ENCODE measurements at places on chromosomes 2 and 18.

- DNase-seq = no peak
These were observed 160.4 kb downstream of the ASB1 start for GRCh38 chr2:238586931-238587775.

DNA sequence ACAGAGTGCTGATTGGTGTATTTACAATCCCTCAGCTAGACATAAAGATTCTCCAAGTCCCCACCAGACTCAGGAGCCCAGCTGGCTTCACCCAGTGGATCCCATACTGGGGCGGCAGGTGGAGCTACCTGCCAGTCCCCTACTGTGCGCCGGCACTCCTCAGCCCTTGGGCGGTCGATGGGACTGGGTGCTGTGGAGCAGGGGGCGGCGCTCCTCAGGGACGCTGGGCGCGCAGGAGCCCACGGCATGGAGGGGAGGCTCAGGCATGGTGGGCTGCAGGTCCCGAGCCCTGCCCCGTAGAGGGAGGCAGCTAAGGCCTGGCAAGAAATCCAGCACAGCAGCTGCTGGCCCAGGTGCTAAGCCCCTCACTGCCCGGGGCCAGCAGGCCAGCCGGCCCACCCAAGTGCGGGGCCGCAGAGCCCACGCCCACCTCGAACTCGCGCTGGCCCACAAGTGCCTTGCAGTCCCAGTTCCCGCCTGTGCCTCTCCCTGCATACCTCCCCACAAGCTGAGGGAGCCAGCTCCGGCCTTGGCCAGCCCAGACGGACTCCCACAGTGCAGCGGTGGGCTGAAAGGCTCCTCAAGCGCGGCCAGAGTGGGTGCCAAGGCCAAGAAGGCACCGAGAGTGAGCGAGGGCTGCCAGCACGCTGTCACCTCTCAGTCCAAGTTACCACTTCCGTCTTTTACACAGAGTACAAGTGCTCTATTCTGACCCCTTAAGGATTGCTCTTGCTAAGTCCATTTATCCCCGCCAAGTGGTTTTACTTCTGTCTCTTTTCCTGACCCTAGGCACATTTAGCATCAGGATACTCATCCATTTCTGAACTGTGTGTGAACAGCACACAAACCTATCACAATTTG lies 1.7 kb upstream of the RPE start:
- DNase-seq = no peak

DNA sequence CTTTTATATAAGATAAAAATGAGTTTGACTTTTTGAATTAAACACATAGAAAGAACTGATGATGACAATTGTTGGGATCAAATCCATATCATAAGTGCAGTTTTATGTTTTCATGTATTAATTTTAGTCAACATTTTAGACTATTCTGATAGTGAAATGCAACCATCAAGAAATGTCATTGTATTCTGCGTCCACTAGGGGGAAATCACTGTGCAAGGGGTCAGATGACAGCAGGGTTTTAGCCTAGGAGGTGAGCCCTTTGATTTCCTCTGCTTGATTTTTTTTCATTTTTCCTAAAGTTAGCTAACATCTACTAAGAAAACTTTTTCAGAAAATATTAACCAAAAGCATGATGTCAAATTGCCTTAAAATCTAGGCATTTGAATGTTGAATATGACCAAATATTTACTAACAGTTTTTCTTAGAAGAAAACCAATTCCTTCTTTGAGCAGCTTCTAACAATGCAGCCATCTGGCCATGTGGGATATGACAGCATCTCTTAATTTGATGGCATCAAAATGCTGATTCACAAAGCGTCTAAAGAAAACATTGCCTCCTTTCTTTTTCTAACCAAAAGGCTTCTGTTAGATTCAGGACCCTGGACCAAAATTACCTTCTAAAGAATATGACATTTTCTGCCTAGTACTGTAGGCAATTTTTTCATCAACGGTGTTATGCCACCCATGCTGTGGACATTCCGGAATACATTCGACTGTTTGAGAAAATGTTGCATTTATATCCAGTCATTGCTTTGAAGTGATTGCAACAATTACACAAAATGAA lies 141.5 kb downstream of the SPHKAP start:
- no peak for DNase-seq

- DNase-seq = no peak
These were observed 52.0 kb downstream of the SLC4A5 start for GRCh38 chr2:74291218-74291544.

GRCh38 chr2:142306131-142306530 lies 175.3 kb upstream of the LRP1B start:
- DNase-seq = no peak

DNA sequence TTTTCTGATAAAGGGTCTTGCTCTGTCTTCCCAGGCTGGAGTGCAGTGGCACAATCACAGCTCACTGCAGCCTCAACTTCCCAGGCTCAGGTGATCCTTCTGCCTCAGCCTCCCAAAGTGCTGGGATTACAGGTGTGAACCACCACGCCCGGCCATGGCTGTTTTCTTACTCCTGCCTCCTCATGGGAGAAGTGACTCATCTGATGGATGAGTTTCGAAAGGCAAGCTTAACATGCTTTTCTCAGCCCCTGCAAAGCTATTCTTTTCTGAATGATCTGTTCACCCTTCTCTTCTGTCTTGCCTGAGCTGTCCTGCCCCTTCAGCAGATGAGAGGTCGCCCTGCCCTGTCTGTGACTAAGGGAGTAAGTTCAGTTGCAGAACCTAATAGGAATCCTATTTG lies 929 bp upstream of the CREG2 start:
- no peak for DNase-seq

DNA sequence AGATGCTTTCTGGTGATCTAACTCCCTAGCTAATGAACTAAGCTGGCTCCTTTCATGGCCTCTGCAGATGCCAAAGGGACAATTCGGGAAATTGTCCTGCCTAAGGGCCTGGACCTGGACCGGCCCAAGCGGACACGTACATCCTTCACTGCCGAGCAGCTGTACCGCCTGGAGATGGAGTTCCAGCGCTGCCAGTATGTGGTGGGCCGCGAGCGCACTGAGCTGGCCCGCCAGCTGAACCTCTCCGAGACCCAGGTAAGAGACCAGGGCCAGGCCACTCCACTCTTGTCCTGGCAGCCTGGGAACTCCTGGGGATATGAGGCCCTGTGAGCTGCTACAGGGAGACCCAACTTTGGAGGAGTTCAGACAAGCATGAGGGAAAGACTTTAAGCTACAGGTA lies 14.7 kb upstream of the ATP6V1B1 start:
- DNase-seq = no peak

- DNase-seq = peak; percentile 71
These were observed at the start of gene MTCL1 for GRCh38 chr18:8705238-8705960. Gene MTCL1, plus strand, starts transcription at chr18:8705556. Its CDS starts 105 bp downstream, at chr18:8705661.

DNA sequence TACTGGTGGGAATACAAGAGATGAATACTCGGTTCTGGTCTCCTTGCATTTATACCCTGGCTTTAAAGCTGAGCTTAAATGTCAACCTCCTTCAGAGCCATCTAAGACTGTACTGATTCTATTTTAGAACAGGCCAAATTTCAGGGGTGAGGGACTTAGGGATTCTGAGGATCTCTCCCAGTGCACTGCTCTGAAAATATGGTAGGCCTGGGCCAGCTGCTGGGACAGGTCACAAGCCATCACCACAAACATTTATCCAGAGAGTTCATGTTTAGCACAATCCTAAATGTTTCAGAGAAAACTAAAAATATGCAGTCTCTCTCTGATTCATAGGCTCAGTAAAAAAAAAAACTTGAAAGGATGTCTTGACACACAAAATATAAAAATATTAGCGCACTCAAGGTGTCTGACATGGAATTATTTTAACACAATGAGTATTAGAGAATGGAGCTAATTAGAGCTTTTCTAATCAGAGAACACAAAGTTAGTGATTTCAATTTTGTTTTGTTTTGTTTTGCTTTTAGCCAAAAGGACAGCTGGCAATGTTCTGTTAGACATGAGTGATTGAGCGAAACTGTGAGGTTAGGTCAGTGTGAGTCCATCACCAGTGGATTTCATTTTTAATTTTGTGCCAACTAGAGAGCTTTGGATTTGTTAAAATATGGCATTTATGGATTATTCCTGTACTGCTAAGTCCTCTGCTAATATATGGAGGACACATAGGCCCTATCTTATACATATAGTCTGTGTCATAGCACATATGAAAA lies 38.8 kb downstream of the MFSD6 start:
- DNase-seq = no peak

DNA sequence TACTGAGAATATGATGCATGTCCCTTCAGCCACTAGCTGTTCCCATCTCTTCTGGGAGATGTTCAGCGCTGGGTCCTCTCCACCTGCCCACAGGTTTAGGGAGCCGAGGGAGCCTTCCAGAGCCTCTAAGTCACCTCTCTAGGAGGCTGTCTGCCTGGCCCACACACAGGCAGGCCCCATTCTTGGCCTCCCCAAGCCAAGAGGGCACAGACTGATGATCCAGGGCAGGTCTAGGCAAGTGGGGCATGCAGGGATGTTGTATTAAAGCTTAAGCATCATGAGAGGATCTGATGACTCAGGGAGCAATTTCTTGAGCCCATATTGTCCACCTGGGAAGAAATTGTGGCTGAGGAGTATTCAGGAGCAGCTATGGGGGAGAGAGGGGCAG lies 19.9 kb downstream of the TMSB10 start:
- no peak for DNase-seq

GRCh38 chr2:69390471-69390870 lies 3.4 kb upstream of the GFPT1 start:
- no peak for DNase-seq

DNA sequence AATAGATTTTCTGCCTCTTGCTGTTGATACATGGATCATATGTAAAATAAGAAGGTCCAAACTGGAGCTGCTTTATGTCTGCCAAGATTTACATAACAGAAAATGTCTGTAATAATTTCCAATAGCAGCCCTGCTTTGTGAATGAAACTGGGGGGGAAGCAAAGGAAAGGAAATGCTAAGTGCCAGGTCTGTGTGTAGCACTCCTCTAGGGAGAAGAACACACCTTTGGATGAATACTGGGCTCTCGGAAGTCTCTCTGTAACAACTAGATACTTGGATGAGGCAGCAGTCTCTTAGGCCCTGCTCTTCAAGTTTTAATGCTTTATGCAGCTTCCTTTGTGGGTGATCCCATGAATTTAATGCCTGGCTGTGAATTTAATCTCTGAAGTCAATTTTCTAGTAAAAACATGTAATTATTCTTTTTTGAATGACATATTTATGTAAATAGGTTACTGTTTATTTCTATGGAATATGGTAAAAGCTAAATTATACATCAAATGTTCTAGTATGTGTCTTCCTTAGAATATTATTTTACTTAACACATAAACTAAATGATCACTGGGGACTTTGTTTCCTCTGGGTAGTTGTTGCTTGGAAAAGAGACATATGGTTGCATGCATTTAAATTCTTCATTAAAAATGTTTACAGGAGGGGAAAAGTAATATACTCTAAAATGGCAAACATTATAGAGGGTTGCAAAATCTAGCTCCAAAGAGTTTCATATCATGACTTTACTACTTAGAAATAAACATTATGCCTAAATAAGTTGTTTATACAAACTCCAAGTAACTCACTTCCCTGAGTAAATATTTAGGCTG lies 336.6 kb upstream of the CWC22 start:
- DNase-seq = no peak

DNA sequence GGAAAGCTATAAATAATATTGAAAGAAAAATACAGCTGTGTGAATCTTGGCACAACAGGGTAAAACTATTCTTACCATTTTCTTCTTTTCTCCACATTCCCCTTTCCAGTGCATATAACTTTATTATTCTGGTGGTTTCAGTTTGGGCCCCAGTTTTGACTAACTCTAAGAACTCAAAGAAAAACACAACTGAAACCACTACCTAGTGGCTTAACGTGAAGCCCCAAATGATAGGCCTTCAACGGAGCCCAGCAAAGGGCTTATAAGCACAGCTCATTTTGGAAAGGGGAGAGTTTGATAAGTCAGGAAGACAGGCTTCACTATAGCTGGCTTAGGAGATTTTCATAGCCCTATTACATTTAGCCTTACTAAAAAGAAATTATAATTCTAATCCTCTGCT lies 62.4 kb downstream of the PPP1R1C start:
- no peak for DNase-seq

DNA sequence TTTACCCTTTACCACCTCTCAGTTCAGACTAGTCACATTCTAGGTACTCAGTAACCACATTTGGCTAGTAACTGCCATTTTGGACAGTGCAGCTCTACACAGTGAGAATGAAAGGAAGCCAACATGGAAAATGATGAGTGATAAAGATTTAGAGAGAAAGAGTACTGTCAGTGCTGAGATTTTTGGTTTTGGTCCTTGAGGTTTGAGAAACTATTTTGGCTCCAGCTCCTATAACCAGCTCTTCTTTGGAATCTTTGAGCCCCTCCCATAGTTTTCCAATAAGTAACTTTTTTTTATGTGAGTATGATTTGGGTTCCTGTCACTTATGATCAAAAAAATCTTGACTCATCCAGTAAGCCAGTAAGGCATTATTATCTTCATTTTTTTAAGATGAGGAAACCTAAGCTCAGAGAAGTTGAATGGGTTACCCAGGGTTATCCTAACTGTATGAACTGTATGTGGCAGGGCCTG lies 173.0 kb downstream of the BABAM2 start:
- DNase-seq = no peak

DNA sequence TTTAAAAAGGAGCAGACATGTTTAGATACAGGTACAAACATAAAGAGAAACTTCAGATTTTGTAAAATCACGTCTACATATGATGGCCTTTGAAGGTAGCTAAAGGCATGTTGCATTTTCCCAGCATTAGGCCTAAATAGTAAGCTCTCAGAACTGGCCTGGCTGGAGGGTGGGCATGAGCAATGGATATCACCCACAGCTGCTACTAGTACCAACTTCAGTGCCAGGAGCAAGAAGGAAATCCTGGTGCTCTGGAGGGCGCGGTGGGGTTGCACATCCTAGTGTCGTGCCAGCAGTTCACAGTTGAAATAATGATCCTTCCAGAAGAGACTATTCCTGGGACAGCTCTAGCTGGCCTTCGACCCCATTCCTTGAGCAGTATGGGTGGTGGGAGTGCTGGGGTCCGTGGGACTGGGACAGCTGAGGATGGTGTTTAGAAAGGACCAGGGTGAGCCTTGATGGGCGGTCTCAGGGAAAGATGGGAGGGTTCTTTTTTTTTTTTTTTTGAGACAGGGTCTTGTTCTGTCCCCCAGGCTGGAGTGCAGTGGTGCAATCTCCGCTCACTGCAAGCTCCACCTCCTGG lies 4.9 kb downstream of the DES start:
- no peak for DNase-seq

GRCh38 chr2:108377401-108377800 lies 353 bp upstream of the SULT1C4 start:
- DNase-seq = no peak

GRCh38 chr2:189312643-189313042 lies 128.6 kb upstream of the WDR75 start:
- no peak for DNase-seq

DNA sequence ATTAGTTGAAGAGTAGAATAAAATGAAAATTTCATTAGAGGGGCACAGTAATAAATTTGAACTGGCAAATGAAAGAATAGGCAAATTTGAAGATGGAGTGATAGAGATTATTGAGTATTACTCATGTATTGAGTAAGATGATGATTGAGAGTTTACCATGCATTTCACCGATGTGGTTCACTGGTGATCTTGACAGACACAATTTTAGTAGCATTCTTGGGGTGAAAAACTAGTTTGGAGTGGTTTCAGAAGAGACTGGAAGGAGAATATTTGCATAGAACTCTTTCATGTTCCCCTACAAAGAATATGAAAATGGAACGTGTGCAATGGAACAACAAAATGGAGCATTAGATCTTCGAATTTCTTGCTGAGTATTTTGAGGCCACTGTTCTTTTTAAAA lies 121.4 kb downstream of the ASXL3 start:
- no peak for DNase-seq

All from brain (organoid and tissue), 16 donors.